Endodermal cell (in vitro differentiated cells): ENCODE measurements at places on chromosomes 2 and 18.
A peak's percentile ranks its signal among the peaks of the same experiment; 100 is the strongest.

- peaks cover 7% of the 10 kb centered on the region for H3K4me1 ChIP-seq
- no peaks in the 10 kb centered on the region for H3K36me3 ChIP-seq
Measured at GRCh38 chr2:15736396-15737180, 144.9 kb downstream of the DDX1 start.

- peaks cover 5% of the 10 kb centered on the region for H3K4me1 ChIP-seq
- no peak for DNase-seq
- H3K4me3 ChIP-seq: no peak overlapping the region
Measured at GRCh38 chr2:124050833-124051497, 25.9 kb downstream of the CNTNAP5 start.

DNA sequence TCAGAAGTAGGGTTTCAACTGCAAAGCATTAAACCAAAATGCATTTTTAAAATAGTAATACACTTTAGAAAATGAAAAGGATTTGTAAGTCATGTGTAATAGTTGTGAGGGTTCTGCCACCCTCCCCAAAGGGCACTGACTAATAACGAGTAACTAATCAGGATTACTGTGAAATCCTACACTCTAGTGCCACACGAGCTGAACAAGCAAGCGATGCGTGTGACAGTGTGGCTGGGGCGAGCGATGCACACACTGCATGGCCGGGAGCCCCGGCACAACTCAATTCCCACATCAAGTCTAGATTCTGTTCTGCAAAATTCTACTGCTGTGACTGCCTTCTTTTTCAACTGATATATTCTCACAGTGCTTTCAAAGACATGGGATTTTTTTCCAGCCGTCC lies 156.4 kb downstream of the SEPTIN10 start:
- no peak for DNase-seq
- no peak overlapping the region for H3K27ac ChIP-seq
- H3K36me3 ChIP-seq: no peaks in the 10 kb centered on the region
- H3K4me1 ChIP-seq: no peaks in the 10 kb centered on the region
- no peaks in the 10 kb centered on the region for H3K27me3 ChIP-seq

DNA sequence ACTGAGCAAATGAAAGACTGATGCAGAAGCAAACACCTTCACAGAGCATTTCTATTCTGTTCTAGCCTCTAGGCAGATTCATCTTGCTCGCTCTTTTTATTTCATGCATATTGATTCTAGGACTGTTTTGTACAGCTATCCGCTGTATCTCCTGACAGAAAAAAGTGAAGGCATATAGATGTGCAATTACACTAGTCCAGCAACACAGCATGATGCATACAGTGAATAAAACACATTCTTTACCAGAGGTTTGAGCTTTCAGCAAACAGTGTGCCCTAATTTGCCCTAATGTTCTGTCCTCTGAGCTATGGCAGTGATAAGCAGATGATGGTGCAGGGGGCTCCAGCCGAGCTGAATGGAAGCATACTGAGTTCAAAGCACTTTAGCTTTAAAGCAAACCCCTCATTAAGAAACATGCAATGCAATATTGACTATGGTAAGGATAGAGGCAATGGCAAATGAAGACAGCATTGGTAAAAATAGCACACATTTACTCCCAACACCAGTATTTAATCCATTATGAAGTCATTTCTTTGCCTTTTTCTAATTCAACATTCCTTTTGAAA lies 141.2 kb upstream of the RGPD4 start:
- H3K36me3 ChIP-seq: no peaks in the 10 kb centered on the region
- H3K27ac ChIP-seq: peak overlapping the region; percentile 1
- H3K4me1 ChIP-seq: no peaks in the 10 kb centered on the region
- H3K4me3 ChIP-seq: no peak overlapping the region
- H3K27me3 ChIP-seq: no peaks in the 10 kb centered on the region

DNA sequence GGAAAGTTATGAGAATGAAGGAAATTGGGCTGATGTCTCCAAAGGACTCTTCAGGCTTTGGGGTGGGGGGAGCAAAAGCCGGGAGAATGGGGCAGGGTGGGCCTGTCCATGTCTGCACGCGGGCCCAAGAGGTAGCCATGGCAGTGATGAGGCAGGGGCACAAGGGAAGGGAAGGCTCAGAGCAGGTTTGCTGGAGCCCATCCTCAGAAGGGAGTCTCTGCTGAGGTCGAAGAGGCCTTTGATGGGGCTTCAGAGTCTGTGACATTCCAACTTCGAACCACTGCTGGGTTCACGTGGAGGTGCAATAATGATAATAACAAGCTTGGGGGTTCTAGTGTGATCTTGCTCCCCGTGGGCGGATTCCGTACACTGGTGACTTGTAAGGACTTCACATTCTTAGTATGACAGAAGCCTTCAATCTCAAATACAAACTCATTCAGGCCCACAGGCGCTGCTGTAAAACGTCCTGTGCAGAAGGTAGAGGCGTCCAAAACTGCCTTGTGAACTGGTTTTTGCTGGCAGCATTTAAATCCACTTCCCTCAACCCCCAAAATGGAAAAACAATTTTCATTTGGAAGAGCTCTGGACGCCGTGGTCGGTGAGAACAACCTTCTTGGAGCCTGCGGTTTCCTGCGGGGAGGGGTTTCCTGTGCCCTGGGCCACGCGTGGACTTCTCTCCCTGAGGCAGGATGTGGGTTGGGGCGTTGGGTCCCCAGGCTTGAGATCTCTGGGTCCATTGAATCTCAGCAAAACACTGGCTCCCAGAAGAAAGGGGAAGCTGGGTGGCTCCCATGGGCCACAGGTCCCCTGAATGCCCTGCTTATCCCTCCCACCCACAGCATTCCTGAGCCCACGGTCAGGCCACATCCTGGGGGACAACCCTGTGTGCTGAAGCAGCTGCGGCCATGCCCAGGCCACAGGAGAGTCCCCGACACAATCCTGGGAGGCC lies 151.0 kb downstream of the TPO start:
- no peak overlapping the region for H3K4me3 ChIP-seq
- H3K4me1 ChIP-seq: peaks cover 3% of the 10 kb centered on the region
- no peak overlapping the region for H3K27ac ChIP-seq
- no peak for DNase-seq

GRCh38 chr18:47801817-47802216 lies 128.6 kb downstream of the SMAD2 start:
- H3K4me1 ChIP-seq: no peaks in the 10 kb centered on the region
- H3K27me3 ChIP-seq: no peaks in the 10 kb centered on the region
- no peak overlapping the region for H3K27ac ChIP-seq
- no peak for DNase-seq
